Kasumi-1 (cell line): ENCODE measurements at places on chromosomes 7 and 10.

DNA sequence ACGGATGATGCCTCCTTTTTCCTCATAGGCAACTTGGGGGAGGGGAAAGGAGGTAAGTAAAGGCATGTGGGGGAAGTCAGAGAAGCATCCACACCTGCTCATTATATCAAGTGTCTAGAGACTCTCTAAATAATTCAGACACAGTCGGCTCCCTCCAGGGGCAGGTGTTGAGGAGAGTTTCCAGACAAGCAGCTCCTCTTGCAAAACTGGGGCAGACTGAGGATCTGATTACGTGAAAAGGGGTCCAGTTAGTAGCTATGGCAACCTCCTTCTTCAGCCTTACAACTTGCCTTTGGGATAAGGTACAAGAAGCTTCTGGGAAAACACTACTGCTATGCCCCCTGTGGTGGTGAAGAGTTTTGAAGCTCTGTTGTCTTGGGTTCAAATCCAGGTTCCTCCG, 39.0 kb upstream of the SORBS1 start:
- DNase-seq: no peak

GRCh38 chr10:63206997-63207811, 74.1 kb downstream of the NRBF2 start:
- peak; percentile 28 for DNase-seq

DNA sequence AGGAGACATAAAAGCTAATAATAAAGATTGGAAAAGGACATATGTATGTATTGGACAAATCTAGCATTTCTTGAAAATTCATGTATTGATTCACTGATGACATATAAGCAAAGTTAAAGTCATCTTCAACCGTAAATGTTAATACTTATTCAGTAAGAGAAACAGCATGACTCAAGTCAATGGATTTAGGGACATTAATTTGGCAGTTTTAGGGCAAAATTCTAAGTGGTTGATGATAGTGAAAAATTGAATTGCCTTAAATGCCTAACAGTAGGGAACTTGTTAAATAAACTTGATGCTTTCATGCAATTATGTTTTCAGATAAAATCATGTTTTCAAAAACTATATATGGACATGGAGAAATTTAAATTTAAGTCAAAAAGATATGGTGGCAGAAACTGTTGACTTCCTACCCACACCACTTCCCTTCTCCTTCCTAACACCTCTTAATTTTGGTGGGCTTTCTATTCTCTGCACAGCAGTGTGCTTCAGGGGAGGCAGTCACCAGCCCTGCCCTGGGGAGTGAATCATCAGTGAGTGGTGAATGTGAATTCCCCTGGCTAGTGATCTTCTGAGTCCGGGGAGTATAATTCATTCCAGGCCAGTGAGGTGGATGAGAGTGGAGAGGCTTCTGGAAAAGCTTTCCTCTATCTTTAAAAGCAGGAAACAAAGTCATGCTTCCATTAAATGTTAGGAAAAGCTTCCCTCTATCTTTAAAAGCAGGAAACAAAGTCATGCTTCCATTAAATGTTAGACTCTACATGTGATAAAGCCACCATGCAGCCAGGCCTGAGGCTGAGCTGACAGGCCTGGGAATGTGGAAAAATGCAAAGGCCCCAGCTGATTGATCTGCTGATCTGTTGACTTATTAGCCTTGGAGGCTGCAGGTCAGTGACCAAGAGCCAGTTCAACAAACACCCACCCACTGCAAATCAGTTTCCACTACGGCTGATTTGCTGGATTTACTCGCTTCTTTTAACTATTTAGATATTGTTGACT, 25.2 kb upstream of the ITGB1 start:
- DNase-seq: peak; percentile 30

DNA sequence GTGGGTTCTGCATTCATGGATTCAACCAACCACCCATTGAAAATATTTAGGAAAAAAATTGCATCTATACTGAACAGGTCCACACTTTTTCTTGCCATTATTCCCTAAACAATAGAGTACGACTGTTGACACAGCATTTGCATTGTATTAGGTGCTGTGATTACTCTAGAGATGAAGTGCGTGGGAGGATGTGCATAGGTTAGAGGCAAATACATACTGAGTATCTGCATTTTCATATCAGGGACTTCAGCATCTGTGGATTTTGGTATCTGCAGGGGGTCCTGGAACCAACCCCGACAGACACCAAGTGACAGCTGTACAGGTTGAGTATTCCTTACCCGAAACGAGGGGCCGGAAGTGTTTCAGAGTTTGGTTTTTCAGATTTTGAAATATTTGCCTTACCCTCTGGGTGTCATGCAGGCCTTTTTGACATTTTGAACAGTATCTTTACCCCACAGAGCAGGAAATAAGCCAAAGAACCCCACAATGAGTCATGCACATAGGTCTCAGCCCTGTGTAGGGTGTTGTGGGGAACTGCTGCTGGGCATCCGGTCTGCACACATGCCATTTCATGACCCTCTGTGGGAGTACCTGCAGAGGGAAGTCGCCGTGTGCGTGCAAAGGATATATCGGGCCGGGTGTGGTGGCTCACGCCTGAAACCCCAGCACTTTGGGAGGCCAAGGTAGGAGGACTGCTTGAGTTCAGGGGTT, 14.5 kb downstream of the NUDT5 start:
- peak; percentile 99 for DNase-seq

DNA sequence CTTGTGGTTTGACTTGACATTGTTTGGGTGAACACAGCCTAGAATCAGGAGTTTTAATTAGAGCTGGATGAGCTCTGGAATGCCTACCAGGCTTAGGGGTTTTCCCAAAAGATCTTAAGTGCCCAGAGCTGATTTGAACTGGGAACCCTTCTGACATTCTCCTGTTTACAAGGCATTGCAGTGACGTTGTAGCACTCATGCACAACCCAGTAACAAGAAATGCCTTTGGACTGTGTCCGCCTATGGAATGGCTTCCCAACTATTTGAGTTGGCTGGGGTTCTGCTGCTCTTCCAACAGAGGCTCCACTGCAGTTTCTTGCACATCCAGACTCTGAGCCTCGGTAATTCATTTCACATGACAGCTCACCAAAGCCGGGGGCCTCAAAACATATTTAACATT, 76.7 kb upstream of the MKX start:
- DNase-seq: no peak

GRCh38 chr10:50224330-50224952, 26.9 kb downstream of the ASAH2 start:
- peak; percentile 91 for DNase-seq

GRCh38 chr7:130831817-130832481, 97.9 kb upstream of the KLF14 start:
- peak; percentile 50 for DNase-seq

GRCh38 chr7:107501593-107501992, 31.7 kb downstream of the GPR22 start:
- DNase-seq: peak; percentile 64

GRCh38 chr7:134916171-134916883, 70.0 kb upstream of the AGBL3 start:
- DNase-seq: no peak

DNA sequence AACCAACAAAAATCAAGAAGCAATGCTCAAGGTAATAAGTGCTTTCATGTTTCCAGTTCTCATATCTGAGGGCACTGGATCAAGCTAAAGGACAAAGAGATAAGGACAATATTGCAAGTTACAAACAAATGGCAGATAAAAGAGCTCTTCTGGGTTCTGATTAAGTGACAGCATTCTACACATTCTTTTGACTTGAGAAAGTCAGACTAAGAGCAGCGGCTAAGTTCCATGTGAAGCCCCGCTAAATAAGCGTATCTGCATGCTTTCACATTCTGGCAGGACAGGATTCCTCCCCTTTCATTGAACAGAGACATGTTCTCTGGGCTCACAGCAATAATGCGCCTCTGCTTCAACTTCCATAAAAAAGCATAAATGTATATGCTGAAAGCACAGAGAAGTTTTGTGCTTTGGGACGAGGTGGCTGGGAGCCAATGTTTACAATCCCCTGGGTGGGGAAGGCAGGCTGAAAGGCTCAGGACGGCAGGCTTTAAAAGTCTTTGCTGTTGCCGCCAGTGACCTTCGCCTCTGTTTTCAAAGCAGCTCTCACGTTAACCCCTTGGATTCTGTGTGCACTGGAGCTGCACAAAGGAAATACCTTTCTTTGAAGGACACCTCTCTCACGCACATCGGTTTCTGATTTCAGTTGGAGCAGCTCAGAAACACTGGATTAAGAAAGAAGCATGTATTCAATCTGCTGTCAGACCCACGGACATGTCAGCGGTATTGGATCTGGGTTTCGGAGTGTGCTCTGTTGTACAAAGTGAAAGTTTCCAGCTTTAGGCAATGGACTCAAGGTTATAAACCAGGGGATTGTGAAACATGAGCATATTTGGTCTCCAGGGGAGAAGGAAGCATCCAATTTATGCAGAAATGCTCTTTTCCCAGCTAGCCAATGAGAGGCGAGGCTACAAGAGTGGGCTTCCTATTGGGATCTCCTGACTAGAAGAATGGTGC, 105.4 kb upstream of the FAM133B start:
- no peak for DNase-seq

DNA sequence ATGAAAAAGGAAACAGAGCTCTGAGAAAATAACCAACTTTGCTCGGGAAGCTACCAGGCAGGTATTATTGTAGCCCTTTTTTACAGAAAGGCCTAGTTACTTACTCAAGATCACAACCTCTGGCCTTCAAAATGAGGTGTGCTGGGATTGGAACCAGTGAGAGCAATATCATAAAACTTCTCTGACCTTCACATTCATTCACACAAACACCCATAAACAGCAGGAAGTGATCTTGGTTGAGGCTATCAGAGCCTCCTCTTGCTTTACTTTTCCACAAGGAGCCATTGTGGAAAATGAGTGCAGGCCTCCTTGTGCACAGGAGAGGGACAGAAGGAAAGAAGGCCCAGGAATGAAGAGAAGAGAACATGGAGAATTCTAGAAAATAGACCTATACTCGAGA, 204.5 kb upstream of the NPVF start:
- DNase-seq: no peak

- DNase-seq: no peak
Measured at GRCh38 chr7:69276011-69276729, 322.1 kb upstream of the AUTS2 start.

- no peak for DNase-seq
Measured at GRCh38 chr10:105770524-105771212, 1129.6 kb downstream of the SORCS3 start.

DNA sequence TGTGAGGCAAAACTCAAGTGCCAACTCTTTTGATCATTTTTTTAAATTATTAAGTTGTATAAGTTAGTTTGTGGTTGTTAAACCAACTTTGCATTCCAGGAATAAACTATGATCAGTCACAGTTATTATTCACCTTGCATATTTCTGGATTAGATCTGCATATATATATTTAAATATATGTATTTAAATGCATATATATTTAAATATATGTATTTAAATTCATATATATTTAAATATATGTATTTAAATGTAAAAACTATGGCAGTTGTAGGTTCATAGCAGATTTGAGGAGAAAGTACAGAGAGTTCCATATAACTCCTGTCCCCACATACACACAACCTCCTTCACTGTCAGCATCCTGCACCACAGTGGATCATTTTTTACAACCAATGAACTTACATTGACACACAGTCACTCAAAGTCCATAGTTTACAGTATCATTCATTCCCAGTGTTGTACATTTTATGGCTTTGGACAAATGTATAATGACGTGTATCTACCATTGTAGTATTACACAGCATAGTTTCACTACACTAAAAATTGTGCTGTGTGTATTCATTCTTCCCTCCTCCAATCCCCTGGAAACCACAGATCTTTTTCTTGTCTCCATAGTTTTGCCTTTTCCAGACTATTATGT, 49.7 kb downstream of the TBC1D12 start:
- DNase-seq: no peak

DNA sequence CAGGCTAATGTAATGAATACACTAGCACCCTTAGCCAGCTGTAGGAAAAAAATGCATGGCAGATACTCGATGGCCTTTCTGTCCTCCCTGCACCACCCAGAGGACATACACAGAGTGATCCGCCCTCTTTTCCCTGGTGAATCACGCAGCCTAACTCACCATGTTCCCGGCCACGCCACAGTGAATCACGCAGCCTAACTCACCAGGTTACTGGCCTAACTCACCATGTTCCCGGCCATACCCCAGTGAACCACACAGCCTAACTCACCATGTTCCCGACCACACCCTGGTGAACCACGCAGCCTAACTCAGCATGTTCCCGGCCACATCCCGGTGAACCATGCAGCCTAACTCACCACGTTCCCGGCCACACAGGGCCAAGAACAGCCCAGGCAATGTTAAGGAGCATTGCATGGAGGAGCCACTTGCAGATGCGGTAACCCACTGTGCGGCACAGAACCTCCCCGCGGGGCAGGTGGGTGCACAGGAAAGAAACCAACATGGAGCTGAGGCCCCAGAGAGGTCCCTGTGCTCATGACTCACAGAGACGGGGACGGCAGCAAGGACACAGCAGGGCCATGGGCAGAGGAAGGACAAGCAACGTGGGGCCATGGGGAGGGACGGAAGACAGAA, 508.5 kb downstream of the DNAJB6 start:
- no peak for DNase-seq

- no peak for DNase-seq
Measured at GRCh38 chr7:1283941-1284742, 51.5 kb downstream of the UNCX start.

DNA sequence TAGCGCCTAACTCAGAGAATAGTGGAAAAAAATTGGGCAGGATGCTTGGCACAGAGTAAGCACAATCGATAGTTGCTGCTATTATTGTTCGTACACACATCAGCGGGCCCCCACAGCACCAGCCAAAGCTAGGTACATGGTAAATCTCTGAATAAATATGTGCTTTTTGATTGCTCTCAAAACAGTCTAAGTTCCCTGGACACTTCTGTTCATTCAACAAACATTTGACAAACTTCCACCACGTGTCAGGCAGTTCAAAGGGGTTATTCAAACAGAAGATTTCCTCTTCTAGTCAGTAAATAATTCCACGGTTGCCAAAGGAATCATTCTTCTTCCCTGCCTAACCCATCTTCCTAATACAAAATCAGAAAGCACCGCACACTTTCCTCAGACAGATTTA, 150.8 kb downstream of the DGKI start:
- no peak for DNase-seq

GRCh38 chr7:84549409-84549808, 354.8 kb upstream of the SEMA3A start:
- DNase-seq: no peak

GRCh38 chr10:43045631-43046287, 31.1 kb upstream of the RET start:
- peak; percentile 48 for DNase-seq
